ENCODE measurements at places on chromosomes 3 and 15. TPM values are rescaled to one million over a fixed set of nuclear protein-coding genes. Genes with fewer than 3 reads are reported as not detected.

DNA sequence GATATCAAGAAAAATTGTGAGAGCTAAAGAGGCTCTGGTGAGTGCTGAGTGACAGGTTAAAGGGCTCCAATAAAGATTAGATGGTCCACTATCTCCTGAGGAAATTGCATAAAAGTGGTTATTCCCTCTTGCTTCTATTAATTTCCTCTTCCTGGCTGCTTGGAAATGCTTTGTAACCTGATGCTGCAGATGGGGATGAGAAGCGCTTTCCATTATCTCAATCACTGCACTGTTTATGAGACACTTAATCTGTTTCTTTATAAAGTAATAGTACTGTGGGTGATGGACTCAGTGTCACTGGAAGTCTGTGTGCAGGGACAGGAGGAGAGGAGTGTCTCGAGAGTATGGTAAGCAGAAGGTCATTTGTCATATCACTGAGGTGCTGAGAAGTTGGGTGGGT lies 305.3 kb downstream of the EPHB1 start:
- no peak overlapping the region for H3K4me3 ChIP-seq
- no peaks in the 10 kb centered on the region for H3K27me3 ChIP-seq
- no peak overlapping the region for H3K27ac ChIP-seq
- DNase-seq = no peak
- H3K36me3 ChIP-seq = no peaks in the 10 kb centered on the region
- H3K4me1 ChIP-seq = no peaks in the 10 kb centered on the region

DNA sequence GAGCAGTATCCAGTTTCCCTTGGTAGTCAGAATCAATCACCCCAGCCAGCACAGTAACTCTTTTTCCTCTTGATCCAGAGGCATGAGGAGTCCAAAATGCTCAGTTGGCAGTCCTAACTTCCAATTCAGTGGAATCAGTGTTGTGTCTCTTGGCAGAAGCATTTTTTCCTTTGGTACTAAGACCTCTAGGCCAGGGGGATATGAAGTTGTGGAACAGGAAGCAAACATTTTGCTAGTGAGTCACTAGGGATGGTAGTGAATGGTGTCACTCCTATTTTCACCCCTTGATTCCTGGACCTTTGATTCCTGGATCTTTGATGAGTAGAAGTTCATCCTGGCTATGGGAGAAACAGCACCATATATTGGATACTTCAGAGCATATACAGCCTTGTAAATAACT lies 70.5 kb upstream of the ALDH1A3 start:
- no peaks in the 10 kb centered on the region for H3K36me3 ChIP-seq
- H3K4me1 ChIP-seq = no peaks in the 10 kb centered on the region
- H3K27me3 ChIP-seq = no peaks in the 10 kb centered on the region
- no peak for DNase-seq

DNA sequence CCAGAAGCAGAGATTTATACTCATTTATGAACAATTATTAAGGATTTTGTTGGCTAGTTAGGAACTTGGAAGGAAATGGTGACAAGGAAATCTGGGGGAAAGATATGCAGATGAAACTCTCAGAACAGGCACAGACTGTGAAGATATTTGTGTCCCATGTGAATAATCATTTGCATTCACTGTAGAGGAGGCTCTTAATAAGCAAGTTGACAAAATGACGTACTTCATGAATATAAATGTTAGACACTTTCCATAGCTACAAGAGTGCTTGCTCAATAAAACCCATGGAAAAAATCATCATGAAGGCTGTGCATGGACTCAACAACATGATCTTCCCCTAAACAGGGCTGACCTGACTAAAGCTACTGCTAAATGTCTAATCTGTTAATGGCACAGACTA lies 59.7 kb downstream of the MAP4 start:
- H3K27me3 ChIP-seq = no peaks in the 10 kb centered on the region
- DNase-seq = no peak
- no peaks in the 10 kb centered on the region for H3K36me3 ChIP-seq
- no peaks in the 10 kb centered on the region for H3K4me1 ChIP-seq

HPS3 gene
- total RNA-seq = 18.9 TPM

CCR1 gene
- 10.2 TPM for total RNA-seq

IQCF5 gene
- not detected for total RNA-seq

Data from ascending aorta (tissue), 2 donors.